Activated naive CD8-positive, alpha-beta T cell treated with anti-CD3 and anti-CD28 coated beads, Interleukin-2, amount 10 ng/mL, durations not matched to agents 7 days and 5 days (primary cell): ENCODE measurements at places on chromosomes 5 and 9. TPM values are rescaled to one million over a fixed set of nuclear protein-coding genes. Genes with fewer than 3 reads are reported as not detected.

GRCh38 chr5:75663579-75664284 is 52.5 kb downstream of the ANKDD1B start:
- peaks cover 13% of the 10 kb centered on the region for H3K4me1 ChIP-seq
- no peak overlapping the region for H3K4me3 ChIP-seq
- H3K36me3 ChIP-seq = no peaks in the 10 kb centered on the region
- no peak overlapping the region for H3K27ac ChIP-seq
- DNase-seq = no peak

GRCh38 chr9:116420993-116421538 is 266.0 kb upstream of the TRIM32 start:
- H3K36me3 ChIP-seq = peaks cover 7% of the 10 kb centered on the region
- H3K27me3 ChIP-seq = no peaks in the 10 kb centered on the region
- no peaks in the 10 kb centered on the region for H3K4me1 ChIP-seq
- no peak for DNase-seq
- no peak overlapping the region for H3K4me3 ChIP-seq
- H3K27ac ChIP-seq = no peak overlapping the region

- H3K36me3 ChIP-seq = peaks cover 5% of the 10 kb centered on the region
- peaks cover 10% of the 10 kb centered on the region for H3K4me1 ChIP-seq
- no peak for DNase-seq
- peak overlapping the region; percentile 63 for H3K4me3 ChIP-seq
Measured at GRCh38 chr5:138466900-138467710, 1.8 kb downstream of the EGR1 start.

DNA sequence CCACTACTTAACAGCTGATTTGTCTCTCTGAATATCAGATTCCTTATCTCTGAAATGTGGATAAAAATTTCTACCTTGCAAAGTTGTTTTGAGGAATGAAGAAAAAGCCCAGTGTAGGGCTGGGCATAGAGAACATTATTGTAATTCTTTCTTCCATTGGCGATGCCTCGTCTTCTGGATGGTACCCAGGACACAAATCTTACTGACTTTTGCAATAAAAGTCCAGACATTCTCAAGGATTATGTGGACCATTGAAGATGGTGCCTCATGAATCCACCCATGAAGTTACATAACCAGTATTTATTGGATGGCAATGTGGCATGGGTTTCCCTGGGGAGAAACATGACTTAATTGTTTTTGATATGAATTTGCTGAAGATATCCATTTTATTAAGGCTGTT is 33.1 kb downstream of the NNT start:
- no peaks in the 10 kb centered on the region for H3K27me3 ChIP-seq
- no peak overlapping the region for H3K4me3 ChIP-seq

Gene COL23A1
- 0.60 TPM for total RNA-seq

Gene C9orf152
- total RNA-seq = not detected

Gene ESM1
- 0.42 TPM for total RNA-seq

Gene MCTP1
- total RNA-seq = 1.6 TPM

DNA sequence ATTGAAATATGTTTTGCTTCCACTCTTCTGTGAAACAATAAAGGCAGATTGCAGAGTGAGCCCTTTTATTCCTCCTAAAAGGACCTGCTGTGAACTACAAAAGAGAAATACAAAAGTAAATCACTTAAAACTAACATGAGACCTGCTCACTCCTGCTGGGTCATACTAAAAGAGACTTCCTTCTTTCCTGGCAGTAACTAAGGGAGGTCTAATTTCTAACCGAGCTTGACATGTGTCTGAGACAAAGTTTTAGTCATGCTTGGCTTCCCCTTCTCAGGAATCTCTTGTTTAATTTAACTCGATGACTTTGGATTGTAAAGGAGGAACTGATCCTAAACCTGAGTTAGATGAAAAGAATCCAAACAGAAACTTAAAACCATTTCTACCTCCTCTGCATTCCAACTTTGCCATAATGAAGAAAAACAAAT is 86.4 kb upstream of the CDH6 start:
- H3K4me1 ChIP-seq = no peaks in the 10 kb centered on the region
- H3K4me3 ChIP-seq = no peak overlapping the region
- DNase-seq = no peak
- H3K36me3 ChIP-seq = no peaks in the 10 kb centered on the region

DNA sequence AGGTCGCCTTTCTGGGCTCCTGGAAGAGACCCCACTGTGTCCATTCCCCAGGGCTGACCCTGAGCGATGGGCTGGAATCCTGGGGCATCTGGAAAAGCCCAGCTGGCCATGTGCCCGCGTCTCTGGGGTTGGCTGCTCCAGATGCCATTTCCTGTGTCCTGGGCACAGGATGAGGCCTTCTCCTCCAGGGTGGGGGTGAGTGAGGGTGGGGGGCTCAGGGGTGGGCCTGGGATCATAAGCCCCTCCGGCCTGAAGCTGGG is 30.7 kb downstream of the PAEP start:
- H3K4me1 ChIP-seq = no peaks in the 10 kb centered on the region
- H3K4me3 ChIP-seq = no peak overlapping the region
- H3K27me3 ChIP-seq = no peaks in the 10 kb centered on the region

Gene BSPRY
- total RNA-seq = 10.6 TPM

Gene LMBRD2
- total RNA-seq = 13.8 TPM

DNA sequence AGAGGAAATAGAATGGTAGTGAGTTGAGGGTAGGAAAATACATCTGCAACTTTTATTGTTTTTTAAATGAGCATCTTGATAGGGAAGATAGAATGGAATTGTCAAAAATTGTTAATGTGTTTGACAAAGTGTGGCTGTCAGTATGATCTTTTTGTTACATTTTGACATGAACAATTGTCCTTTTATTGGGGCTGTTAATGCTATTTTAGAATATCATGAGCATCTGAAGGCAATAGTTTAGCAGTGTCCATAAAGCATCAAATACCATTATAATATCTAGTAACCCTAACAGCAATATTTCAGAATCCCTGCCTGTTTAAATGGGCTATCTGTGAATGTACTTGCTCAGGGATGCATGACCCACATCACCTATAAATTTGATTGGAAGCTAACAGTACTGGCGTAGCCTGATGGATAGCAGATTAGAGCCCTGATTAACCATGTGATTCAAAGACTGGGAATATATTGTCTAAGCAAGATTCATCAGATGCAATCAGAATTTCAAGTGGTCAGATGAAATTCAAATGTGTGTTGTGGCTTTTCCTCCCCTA is 37.8 kb downstream of the TLE4 start:
- H3K4me1 ChIP-seq = peaks cover 16% of the 10 kb centered on the region
- no peak for DNase-seq
- no peak overlapping the region for H3K27ac ChIP-seq
- H3K4me3 ChIP-seq = no peak overlapping the region
- H3K27me3 ChIP-seq = no peaks in the 10 kb centered on the region

Gene NUTM2G
- not detected for total RNA-seq

- H3K4me3 ChIP-seq = no peak overlapping the region
- no peaks in the 10 kb centered on the region for H3K27me3 ChIP-seq
- no peaks in the 10 kb centered on the region for H3K36me3 ChIP-seq
Measured at GRCh38 chr5:154369682-154370081, 76.1 kb upstream of the SAP30L start.

DNA sequence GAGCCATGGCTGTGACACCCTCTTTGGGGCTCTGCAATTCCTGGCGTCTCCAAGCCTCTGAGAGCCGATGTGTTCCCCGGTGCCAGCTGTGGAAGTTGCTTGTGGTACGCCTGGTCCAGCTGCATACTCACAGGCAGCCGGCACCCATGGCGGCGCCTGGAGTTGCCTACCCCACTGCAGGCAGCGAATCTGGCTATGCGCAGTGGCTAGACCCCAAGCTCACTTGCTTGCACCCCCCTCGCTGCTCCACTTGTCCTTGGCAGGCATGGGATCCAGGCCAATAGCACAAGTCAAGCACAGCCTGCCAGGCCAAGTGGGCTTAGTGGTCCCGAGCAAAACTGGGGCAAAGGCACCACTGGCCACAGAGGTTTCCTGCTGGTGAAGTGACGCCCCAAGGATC is 24.7 kb upstream of the GABRA6 start:
- H3K36me3 ChIP-seq = no peaks in the 10 kb centered on the region
- no peaks in the 10 kb centered on the region for H3K4me1 ChIP-seq
- no peaks in the 10 kb centered on the region for H3K27me3 ChIP-seq
- H3K4me3 ChIP-seq = no peak overlapping the region
- H3K27ac ChIP-seq = no peak overlapping the region
- no peak for DNase-seq

Gene LEAP2
- total RNA-seq = 4.5 TPM

Gene CD72
- total RNA-seq = 15.3 TPM

GRCh38 chr9:92135576-92135975 is 20.4 kb upstream of the SPTLC1 start:
- H3K36me3 ChIP-seq = no peaks in the 10 kb centered on the region
- peaks cover 18% of the 10 kb centered on the region for H3K27me3 ChIP-seq
- H3K4me3 ChIP-seq = no peak overlapping the region
- DNase-seq = no peak

DNA sequence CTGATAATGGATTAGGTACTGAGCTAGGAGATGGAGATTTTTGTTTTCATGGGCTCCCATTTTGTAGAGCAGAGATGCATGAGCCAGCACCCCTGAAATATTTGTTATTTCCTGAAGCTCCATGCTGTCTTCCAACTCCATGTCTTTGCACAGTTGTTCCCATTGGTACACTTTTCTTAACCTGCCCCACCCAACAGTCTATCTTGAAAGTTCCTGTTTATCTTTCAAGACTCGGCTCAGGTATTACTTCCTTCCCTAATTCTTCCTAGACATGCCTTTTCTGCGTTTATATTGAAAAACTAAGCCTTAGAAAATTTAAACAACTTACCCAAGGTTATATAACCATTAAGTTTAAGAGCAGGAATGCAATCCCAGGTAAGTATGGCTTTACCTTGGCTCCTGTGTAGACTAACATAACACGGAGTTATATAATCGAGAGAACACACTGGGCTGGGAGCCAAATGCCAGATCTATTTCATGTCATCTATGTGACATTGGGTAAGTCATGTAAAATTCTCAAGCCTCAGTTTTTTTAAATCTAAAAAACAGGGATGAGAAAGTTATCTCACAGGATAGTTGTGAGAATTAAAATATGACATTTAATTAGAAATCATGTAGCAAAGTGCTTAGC is 67.4 kb downstream of the LIX1 start:
- H3K27me3 ChIP-seq = peaks cover 3% of the 10 kb centered on the region
- no peaks in the 10 kb centered on the region for H3K36me3 ChIP-seq
- H3K27ac ChIP-seq = no peak overlapping the region
- H3K4me3 ChIP-seq = no peak overlapping the region

DNA sequence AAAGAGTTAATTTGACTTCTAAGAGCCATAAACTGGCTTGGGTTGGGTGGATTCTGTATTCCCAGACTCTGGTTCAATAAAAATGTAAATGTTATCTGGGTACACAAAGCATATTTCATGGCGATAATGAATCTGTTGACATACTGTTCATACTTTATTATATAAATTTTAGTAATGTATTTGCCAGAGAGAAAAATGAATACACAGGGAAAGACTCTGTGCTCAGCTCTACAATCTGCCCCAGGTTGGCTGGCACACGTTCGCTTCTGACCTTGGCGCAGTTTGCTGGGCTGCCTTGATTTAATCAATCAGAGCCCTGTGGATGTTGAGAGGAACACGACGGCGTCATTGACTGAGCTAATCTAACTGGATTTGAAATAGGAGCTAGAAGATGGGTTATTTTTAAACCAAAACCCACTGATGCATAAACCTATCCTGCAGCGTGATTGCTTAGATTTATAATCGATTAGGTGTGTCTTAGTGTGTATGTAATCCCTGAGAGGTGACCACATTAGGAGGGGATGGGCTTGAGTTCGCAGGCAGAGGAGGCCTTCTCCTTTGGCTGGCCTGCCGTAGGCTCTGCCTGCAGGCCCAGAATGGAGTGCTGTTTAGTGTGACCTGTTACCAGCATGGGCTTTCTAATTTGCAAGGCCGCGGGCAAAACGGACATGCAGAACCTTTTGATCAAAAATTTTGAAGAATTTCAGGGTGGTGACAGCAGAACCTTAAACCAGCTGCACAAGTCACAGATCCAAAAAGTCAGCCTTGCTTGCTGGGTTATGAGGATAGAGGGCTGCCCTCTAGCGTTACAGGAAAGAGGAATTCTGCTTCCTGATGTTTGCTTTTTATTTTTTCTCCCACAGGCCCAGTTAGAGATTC is 3.9 kb upstream of the ADCY2 start:
- peaks cover 32% of the 10 kb centered on the region for H3K27me3 ChIP-seq
- no peaks in the 10 kb centered on the region for H3K36me3 ChIP-seq
- no peak overlapping the region for H3K4me3 ChIP-seq
- no peak overlapping the region for H3K27ac ChIP-seq

DNA sequence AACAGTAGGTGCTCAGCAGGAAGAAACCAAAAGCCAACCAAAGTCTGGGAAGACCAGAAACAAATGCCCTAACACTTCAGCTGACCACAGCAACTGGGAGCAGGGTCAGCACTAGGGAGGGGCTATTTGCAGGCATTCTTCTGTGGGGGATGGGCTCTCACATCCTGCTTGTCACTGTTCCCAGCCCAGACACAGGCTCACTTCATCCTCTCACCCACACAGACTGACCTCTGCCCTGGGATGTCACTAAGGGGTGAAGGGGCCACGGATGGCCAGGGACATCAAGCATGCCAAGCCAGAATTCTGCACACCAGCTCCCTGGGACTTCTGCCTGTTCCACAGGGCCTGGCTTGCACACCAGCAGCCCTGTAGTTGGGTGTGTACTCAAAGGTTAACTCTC is 28.7 kb downstream of the GFRA3 start:
- H3K4me3 ChIP-seq = no peak overlapping the region

DNA sequence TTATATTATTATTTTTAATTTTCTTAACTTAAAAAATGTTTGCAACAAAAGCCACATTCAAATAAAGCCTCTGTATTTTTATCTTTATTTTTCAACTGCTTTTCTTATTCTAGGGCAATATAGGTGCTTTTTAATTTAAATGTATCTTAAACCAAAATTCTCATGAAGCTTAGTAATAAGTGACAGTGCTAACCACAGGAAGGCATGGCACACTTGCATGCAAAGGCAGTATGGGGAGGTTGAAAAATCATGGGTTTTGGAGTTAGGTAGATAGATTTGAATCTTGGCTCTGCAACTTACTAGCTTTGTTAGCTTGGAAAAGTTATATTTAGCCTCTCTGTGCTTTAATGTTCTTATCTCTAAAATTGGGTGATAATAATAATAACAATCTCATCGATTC is 458.0 kb downstream of the DMAC1 start:
- peaks cover 20% of the 10 kb centered on the region for H3K27me3 ChIP-seq
- no peak overlapping the region for H3K27ac ChIP-seq
- H3K4me1 ChIP-seq = no peaks in the 10 kb centered on the region
- H3K4me3 ChIP-seq = no peak overlapping the region
- H3K36me3 ChIP-seq = no peaks in the 10 kb centered on the region

DNA sequence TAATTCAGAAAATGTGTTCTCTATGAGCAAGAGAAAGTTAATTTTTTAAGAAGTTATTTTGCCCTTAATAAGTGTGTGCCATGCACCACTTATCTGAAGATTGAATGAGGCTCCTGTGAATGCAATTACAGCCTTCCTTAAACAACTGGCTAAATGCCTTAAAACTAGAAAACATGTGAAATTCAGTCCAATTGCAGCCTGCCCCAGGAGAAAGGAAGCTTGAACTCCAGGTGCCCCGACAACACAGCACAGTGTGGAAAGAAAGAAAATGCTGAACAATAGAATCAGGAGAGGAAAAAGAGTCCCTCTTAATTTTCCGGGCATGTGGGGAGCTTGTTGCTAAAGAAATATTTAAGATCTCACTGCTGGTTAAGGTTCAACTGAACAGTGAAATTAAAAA is 8.8 kb downstream of the LHFPL2 start:
- no peak overlapping the region for H3K4me3 ChIP-seq
- H3K27ac ChIP-seq = no peak overlapping the region
- H3K36me3 ChIP-seq = no peaks in the 10 kb centered on the region

GRCh38 chr9:127783111-127784008 is 2.5 kb upstream of the CDK9 start:
- H3K4me3 ChIP-seq = peak overlapping the region; percentile 87
- peak; percentile 83 for DNase-seq
- H3K27me3 ChIP-seq = no peaks in the 10 kb centered on the region
- H3K4me1 ChIP-seq = peaks cover 58% of the 10 kb centered on the region

Gene EPB41L4A
- 1.0 TPM for total RNA-seq
